T follicular helper cell (primary cell): ENCODE measurements at places on chromosomes 6 and 20.

DNA sequence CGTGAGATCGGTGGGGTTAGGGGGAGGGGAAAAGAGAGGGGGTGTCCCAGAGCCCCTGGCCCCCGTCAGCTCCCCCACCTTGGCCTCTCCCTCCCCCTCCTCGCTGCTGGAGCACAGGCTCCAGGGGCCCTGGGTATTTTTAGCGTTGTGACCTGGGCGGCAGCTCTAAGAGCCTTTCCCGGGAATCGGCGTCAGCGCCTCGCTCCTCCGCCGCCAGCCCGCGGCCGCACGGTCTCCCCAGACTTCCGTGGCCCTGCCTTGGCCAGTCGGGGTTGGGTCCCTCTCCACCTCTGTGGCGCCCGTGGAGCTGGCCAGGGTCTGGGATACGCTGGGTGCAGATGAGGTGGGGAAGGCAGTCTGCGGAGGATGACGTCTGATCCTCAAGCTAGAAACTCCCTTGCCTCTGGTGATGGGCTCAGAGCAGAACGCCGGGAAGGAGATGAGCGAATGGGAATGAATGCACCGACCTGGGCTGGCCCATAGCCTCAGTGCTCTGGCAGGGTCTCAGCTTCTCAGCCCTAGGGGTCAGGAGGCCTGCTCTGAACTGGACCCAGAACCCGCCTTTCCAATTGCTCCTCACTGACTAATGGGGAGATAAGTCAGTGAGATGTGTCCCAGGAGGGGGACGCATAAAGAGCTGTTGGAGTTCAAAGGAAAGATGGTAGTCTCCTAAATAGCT is 883 bp upstream of the DBNDD2 start:
- no peak for DNase-seq

DNA sequence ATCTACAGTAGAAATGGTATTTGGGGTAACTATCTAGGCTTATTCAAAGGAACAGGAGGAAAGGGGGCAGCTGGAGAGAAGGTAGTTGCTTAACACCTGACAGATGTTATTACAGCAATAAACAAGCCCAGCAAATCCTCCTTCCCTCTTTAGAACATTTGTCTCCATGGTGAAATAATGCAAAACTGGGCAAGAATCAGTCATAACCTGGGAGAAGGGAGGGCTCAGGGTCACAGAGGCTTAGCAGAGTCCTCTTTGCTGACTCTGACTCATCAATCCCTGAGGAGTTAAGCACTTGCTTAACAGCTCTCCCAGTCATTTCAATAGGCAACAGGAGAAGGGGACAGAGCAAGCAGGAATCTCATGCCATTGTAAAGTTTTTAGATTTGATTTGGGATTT is 230.3 kb downstream of the IBTK start:
- DNase-seq = no peak

- no peak for DNase-seq
Measured at GRCh38 chr6:152453421-152453820, 183.7 kb downstream of the SYNE1 start.

DNA sequence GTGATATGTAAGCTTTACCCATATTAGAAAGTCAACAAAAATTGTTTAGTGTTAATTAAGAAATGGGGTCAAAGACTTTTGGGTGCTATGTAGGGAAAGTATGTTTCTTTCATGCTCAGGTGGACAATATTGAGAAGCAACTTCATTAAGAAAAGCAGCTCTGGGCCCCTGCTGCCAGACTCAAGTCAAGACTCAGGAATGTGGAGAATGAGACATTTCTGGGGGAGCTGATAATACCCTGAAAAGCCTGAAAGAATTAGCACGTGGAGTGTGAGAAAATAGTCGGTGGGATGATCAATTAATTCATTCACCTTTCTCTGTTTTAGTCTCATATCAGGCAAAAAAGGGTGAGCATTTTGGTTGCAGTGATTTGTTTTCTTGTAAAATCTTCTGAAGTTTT is 175.1 kb upstream of the IMPG1 start:
- DNase-seq = no peak

GRCh38 chr6:44012078-44012493 is 115.2 kb downstream of the MRPL14 start:
- DNase-seq = no peak
